Mononuclear cell (primary cell): ENCODE measurements at places on chromosomes 7 and 10. TPM values are rescaled to one million over a fixed set of nuclear protein-coding genes. Genes with fewer than 3 reads are reported as not detected.

CTAGE15 gene
- 1.2 TPM for total RNA-seq

FOXP2 gene
- not detected for total RNA-seq

ZNF425 gene
- total RNA-seq = 0.10 TPM

STARD3NL gene
- 30.1 TPM for total RNA-seq

PIP gene
- not detected for total RNA-seq

ERVW-1 gene
- total RNA-seq = not detected

PTPRN2 gene
- 0.31 TPM for total RNA-seq

CTNNA3 gene
- total RNA-seq = 0.42 TPM

KCND2 gene
- not detected for total RNA-seq

ZNF365 gene
- total RNA-seq = 1.5 TPM

CADPS2 gene
- total RNA-seq = not detected

SEPTIN14 gene
- not detected for total RNA-seq
